ENCODE measurements at places on chromosomes 3 and 15. TPM values are rescaled to one million over a fixed set of nuclear protein-coding genes. Genes with fewer than 3 reads are reported as not detected.

- no peak overlapping the region for H3K27ac ChIP-seq
- H3K4me1 ChIP-seq, result no peaks in the 10 kb centered on the region
- H3K4me3 ChIP-seq, result no peak overlapping the region
Observed at GRCh38 chr3:66492071-66492470, 8.8 kb downstream of the LRIG1 start.

- H3K4me3 ChIP-seq, result no peak overlapping the region
- peaks cover 11% of the 10 kb centered on the region for H3K4me1 ChIP-seq
- no peak overlapping the region for H3K27ac ChIP-seq
- H3K36me3 ChIP-seq, result no peaks in the 10 kb centered on the region
- no peaks in the 10 kb centered on the region for H3K27me3 ChIP-seq
Observed at GRCh38 chr3:177131927-177132636, 65.2 kb downstream of the TBL1XR1 start.

DNA sequence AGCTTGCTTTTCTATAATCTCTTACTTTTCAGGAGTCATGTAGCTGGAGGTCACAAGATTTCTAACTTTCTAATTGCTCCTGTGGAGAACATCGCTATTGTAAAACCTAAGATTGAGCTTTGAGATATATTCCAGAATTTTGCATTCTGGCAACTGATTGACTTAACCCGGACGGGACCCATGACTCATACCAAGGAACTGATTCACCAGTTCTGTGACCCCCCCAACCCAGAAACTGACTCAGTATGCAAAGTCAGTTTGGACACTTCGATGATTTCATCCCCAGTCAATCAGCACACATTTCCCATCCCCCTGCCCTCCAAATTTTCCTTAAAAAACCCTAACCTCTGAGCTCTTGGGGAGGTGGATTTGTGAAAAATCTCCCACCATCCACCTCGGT is 396.5 kb upstream of the GBE1 start:
- no peaks in the 10 kb centered on the region for H3K27me3 ChIP-seq
- DNase-seq, result peak; percentile 5
- H3K4me1 ChIP-seq, result peaks cover 6% of the 10 kb centered on the region
- no peaks in the 10 kb centered on the region for H3K36me3 ChIP-seq

GRCh38 chr3:15726881-15727280 is 70.9 kb downstream of the ANKRD28 start:
- H3K27me3 ChIP-seq, result no peaks in the 10 kb centered on the region
- no peak overlapping the region for H3K27ac ChIP-seq
- peaks cover 3% of the 10 kb centered on the region for H3K4me1 ChIP-seq
- H3K36me3 ChIP-seq, result peaks cover 46% of the 10 kb centered on the region

GRCh38 chr3:186180151-186180550 is 71.3 kb upstream of the ETV5 start:
- H3K27me3 ChIP-seq, result no peaks in the 10 kb centered on the region
- H3K4me1 ChIP-seq, result no peaks in the 10 kb centered on the region
- no peak overlapping the region for H3K27ac ChIP-seq
- no peak overlapping the region for H3K4me3 ChIP-seq
- no peaks in the 10 kb centered on the region for H3K36me3 ChIP-seq

- no peak overlapping the region for H3K4me3 ChIP-seq
- H3K4me1 ChIP-seq, result peaks cover 16% of the 10 kb centered on the region
- no peaks in the 10 kb centered on the region for H3K36me3 ChIP-seq
- H3K27me3 ChIP-seq, result no peaks in the 10 kb centered on the region
Observed at GRCh38 chr3:15385901-15386653, 41.3 kb downstream of the METTL6 start.

GRCh38 chr3:8741581-8742261 is 8.1 kb downstream of the CAV3 start:
- H3K4me1 ChIP-seq, result peaks cover 41% of the 10 kb centered on the region
- no peak overlapping the region for H3K27ac ChIP-seq
- H3K36me3 ChIP-seq, result no peaks in the 10 kb centered on the region
- no peaks in the 10 kb centered on the region for H3K27me3 ChIP-seq
- no peak overlapping the region for H3K4me3 ChIP-seq
- peak; percentile 86 for DNase-seq

DNA sequence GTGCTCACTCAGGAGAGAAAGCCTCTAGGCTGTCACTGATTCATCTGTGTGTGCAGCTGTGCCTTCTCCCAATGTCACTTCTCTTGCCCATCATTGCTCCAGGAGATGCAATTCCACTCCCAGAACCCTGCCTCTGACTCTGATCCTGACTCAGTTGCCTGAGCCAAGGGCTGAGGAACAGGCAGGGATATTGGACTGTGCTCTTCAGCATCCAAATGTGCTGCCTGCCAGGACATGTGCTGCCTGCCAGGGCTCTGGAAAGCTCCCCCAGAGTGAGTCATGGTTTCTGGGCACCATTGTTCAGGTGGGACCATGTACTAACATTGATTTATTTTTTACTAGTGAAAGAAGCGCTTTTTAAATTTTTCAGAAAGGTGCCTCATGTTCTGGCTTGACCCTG is 71.0 kb downstream of the TRIM42 start:
- no peaks in the 10 kb centered on the region for H3K4me1 ChIP-seq
- DNase-seq, result no peak
- H3K36me3 ChIP-seq, result no peaks in the 10 kb centered on the region
- H3K27ac ChIP-seq, result no peak overlapping the region

DNA sequence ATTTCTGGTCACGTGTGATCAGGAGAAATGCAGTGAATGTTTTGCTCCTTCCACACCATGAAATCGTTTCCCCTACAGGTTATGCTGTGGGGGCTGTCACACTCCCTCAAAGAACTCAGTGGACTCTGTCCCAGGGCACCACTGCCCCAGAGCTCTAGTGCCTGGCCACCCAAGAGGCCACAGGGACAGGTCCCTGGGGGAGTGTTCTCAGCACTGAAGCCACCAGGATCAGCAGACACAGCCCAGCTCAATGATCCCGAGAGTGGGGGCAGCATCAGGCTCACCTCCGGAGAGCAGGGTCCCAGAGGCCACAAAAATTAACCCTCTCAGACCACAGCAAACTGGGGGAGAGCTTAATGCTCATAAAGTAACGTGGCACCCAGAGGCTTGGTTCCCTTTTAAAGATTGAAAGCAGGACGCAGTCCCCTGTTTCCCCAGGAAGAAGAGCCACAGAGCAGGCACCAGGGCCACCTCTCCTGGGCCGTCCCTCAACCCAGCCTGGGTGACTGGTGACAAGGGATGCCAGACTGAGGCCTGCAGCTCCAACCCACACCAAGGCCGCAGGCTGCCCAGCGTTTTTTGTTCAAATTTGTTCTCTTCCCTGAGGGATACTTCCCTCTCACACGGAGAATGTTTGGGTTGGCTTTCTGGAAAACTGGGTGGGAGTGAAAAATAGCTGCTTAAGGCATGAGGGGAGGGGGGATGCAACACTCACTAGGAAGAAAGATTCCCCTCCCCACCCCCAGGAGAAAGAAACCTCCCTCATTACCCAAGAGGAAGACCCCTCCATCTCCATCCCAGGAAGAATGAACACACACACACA is 123.3 kb upstream of the IGF1R start:
- no peaks in the 10 kb centered on the region for H3K36me3 ChIP-seq
- peaks cover 15% of the 10 kb centered on the region for H3K27me3 ChIP-seq
- no peak overlapping the region for H3K27ac ChIP-seq
- no peak overlapping the region for H3K4me3 ChIP-seq
- no peaks in the 10 kb centered on the region for H3K4me1 ChIP-seq
- no peak for DNase-seq

DNA sequence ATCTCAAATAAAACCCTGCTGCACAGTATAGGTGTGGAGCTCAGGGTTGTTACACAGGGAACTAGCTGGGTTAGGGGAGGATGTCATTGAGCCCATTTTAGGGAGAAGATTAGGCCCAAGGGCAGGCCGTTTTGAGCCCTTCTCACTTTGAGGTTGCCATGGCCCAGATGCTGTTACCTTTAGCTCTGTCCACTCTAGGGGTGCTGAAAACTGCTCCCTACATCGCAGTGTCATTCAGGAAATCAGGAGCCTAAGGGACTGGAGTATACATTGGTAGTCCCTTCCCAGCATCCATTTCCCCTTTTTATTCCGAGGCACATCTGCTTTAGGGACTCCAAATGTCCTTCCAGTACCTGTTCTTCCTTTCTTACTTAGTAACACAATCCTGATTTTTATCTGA is 79.0 kb upstream of the SELENOK start:
- no peak overlapping the region for H3K4me3 ChIP-seq
- H3K27ac ChIP-seq, result no peak overlapping the region
- DNase-seq, result no peak
- no peaks in the 10 kb centered on the region for H3K4me1 ChIP-seq
- no peaks in the 10 kb centered on the region for H3K36me3 ChIP-seq

KLHDC8B gene
- 18.3 TPM for total RNA-seq

CCR9 gene
- not detected for total RNA-seq

GOLGA8J gene
- total RNA-seq, result 0.29 TPM

CNTN3 gene
- total RNA-seq, result 0.36 TPM

ONECUT1 gene
- not detected for total RNA-seq

MED12L gene
- total RNA-seq, result 2.2 TPM

HMCES gene
- total RNA-seq, result 10.5 TPM

A4GNT gene
- total RNA-seq, result not detected

TM4SF1 gene
- 210 TPM for total RNA-seq

ZSCAN2 gene
- 14.7 TPM for total RNA-seq

Data from osteoblast (primary cell).